ENCODE measurements at places on chromosomes 7 and 10.

- no peak for DNase-seq
Measured at GRCh38 chr7:28065721-28066285, 114.8 kb downstream of the JAZF1 start.

- no peak for DNase-seq
Measured at GRCh38 chr10:129760003-129760315, 204.1 kb downstream of the EBF3 start.

DNA sequence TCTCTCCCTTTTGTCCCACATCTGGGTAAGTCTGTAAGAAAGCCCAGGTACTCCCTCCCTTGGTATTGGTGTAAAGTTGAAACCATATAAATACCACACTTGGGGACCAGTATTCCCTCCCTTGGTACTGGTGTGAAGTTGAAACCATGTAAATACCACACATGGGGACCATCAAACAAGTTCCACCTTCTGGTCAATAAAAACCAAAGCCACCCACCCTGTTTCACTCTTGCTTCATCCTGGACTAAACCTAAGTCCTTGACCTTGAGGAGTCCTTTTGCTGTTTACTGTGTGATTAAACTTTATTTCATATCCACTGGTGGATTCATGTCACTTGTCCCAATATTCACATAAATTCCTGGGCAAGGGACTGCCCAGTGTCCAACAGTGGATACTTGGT is 8.4 kb downstream of the P4HA1 start:
- DNase-seq: no peak

GRCh38 chr10:97502916-97503315 is 4.2 kb downstream of the UBTD1 start:
- no peak for DNase-seq

DNA sequence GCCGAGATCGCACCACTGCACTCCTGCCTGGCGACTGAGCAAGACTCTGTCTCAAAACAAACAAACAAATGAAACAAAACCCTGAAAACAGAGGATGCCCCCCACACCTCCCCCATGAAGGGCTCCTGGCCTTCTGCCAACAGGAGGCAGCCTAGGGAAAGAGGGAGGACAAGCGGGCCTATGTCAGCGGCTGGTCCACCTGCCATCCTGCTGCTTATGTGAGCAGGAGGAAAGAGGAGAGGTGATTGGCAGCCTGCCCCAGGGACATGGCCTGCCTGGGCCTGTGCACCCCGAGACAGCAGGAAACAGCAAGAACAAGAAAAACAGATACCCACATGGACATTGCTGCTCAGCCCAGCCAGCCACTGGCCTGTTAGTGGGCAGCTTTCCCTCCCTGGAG is 9.1 kb upstream of the ZNF316 start:
- no peak for DNase-seq

GRCh38 chr10:45580371-45581215 is 92.0 kb downstream of the ZFAND4 start:
- peak; percentile 18 for DNase-seq

DNA sequence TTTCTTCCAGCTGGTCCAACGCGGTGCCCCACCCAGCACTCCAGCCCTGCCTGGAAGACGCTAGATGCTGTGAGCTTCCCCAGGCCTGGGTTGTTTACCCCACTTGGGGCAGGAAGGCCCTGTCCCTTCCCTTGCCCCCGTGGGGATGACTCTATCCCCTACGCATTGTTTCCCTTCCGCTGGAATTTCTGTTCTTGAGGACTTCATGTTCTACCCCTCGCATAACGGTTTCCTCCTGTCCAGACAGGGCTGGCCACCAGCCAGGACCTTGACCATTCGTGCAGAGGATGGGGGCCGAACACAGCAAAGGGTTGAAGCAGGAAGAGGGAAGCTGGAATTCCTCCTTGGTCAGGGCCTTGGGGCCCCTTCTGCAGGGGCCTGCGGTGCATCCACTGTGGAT is 14.7 kb upstream of the SERPINE1 start:
- DNase-seq: no peak

- DNase-seq: no peak
Measured at GRCh38 chr10:63286340-63286739, 153.2 kb downstream of the NRBF2 start.

DNA sequence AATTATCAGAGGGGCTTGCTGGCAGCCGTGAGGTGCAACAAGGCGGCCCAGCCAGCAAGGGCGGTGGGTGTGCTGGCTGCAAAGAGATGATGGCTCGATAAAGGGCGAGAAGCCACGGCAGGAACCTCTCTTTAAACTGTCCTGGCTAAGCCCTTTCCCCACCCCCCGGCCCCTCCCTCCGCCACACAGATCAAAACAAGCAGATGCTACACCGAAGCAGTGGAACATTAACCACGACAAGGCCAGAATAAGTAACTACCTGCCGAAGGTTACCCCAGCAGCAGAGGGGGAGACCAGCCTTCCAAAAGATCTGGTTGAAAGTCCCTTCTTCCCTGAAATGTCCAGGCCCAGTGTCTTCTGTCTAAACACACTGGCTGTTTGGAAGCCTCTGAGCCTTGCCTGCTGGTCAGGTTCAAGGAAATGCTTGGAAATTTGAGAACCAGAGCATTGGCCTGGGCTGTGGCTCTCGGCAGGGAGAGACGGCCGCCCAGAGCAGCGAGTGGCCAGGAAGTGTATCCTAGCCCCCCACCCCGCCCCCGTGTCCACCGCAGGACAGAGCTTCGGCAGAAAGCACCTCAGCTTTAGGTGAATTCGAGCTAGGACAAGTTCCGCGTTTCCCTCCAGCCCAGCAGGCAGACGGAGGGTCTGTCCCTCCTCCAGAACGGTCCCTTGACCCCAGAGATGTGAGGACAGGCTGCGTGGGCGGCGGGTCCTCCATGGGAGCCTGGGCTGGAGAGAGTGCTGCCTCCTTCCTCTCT is 2.1 kb downstream of the FAM20C start:
- DNase-seq: no peak

DNA sequence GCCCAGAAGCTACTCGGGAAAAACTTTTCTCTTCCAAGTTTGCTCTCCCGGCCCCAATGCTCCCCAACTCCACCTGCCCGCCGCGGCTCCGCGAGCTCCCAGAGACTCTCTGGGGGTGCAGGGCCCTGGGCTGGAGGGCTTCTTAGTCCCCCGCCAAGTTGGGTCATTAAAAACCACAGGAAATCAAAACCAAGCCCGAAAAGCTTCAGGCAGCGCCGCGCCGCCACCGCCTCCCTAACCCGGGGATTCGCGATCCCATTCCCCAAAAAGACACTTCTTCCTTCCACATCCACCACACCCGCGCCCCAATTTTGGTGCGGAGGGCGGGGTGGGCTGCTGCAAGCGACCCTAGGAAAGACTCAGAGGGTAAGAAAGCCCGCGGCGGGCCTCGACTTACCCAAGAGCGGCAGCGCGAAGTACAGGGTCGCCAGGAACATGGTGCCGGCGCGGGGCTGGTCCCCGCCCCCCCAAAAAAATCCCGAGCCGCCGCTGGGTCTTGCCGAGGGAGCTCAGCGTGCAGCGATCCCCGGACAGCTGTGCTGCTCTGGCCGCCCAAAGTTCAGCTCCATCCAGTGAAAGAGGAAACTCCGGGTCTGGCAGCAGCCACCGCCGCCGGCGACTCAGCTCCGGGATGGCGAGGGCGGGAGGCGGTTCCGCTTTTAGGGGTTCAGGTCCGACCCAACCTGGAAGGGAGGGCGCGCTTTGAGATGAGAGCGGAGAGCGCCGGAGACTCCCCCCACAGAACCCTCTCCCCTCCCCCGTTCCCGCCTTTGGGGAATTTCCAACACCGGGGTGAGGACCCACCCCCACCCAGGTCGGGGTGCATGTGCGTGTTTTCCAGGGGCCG is 1.2 kb downstream of the GFRA1 start:
- no peak for DNase-seq

DNA sequence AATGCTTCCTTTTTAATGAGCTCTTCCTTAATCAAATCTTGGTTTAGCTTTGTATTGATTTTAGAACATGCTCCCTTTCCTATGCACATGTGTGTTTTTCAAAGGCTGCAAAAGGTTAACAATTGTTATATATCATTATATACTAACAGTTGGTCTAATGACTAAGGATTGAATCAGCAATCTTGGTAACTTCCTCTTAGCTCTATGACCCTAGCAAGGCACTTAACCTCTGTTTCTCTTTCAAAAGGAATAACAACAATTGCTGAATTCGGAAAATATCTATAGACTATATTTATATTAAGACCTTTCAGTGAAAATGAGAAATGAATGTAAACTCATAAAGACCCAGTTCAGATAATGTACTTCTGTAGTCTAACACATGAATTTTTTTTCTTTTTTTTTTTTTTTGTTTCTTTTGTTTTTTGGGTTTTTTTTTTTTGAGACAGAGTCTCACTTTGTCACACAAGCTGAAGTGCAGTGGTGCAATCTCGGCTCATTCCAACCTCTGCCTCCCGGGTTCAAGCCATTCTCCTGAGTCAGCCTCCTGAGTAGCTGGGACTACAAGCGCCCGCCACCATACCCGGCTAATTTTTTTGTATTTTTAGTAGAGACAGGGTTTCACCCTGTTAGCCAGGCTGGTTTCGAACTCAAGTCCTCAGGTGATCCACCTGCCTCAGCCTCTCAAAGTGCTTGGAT is 48.8 kb downstream of the HOXA1 start:
- DNase-seq: no peak

DNA sequence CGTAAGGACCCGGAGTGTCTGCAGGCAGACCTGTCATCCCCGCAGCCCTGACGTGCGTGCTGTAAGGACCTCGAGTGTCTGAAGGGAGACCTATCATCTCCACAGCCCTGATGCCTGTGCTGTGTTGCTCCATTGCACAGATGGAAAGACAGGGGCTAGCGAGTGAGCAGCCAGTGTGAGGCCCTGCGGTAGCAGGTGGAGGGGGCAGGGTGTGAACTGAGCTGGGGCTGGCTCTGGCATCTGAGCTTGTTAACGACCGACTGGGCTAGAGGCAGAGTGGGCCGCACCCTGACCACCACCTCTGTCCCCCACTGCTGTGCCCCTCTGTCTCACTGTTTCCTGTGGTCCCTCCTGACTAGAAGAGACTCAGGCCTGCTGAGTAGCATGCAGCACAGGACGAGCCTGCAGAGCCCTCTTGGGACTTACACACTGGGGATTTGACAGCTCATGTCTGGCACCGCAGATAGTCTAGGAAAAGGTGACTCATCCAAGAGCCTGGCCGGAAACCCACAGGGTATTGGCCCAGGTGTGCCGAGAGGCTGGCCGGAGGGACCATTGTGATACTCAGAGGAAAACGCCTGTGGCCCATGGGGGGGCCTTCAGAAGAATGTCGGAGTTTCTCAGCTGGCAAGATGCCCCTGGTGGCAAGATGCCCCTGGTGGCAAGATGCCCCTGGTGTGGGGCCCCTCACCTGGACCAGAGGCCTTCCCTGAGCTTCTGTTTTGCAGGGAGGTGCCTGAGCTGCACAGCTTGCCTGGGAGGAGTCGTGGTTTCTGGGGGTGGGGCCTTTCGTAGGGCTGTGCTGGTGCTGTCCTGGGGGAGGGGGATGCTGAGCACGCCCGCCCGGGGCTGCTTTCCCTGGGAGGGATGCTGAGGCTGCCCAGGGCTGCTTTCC is 34.3 kb downstream of the INPP5A start:
- DNase-seq: peak; percentile 92

DNA sequence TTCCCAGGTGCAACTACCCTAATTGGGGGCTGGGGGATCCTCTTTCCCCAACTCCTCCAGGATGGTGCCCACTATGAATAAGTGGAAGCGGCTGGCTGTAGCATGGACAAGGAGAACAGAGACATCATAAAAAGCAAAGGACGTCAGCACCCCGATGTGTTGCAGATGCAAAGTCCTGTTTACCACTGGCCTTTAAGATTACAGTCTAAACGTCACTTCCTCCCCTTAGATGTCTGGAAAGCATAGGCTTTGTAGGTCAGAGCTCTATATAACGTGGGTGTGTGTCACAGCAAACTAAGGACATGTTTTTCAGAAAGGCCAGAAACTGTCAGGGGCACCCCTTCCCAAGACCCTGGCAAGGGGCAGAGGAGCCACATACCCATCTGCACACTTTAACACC is 7.9 kb downstream of the COBL start:
- no peak for DNase-seq

DNA sequence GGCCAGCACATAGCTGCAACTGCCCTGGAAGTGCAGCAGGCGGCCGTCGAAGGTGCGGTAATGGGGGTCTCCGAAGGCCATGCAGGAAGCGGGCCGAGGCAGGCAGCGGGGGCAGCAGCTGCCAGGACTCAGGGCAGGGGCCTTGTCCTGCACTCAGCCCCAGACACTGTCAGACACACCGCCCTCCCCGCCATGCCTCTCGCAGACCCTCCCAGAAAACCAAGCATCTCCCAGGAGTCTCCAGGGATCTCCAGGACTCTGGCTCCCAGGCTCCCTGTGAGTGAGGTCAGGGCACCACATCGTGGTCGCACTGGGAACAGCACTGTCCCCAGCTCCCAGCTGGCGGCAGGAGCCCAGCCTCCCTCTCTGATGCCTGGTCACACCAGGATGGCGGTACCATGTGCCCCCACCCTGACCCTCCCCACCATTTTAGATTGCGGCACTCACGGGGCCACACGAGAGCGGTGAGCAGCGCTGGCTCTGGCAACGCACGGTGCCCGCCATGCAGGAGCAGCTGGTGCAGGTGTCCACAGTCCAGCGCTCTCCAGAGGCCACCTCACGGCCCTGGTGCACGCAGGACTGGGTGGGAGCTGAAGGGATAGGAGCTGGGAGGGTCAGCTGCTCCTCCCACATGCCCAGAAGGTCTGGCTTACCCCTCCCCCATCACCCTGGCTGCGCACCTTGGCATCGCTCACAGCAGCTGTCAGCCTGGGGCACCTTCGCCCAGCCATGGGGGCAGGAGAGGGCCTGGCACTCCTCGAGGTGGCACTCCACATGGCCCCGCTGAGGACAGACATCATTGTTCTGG is 17.5 kb downstream of the ATP6V1F start:
- DNase-seq: no peak

DNA sequence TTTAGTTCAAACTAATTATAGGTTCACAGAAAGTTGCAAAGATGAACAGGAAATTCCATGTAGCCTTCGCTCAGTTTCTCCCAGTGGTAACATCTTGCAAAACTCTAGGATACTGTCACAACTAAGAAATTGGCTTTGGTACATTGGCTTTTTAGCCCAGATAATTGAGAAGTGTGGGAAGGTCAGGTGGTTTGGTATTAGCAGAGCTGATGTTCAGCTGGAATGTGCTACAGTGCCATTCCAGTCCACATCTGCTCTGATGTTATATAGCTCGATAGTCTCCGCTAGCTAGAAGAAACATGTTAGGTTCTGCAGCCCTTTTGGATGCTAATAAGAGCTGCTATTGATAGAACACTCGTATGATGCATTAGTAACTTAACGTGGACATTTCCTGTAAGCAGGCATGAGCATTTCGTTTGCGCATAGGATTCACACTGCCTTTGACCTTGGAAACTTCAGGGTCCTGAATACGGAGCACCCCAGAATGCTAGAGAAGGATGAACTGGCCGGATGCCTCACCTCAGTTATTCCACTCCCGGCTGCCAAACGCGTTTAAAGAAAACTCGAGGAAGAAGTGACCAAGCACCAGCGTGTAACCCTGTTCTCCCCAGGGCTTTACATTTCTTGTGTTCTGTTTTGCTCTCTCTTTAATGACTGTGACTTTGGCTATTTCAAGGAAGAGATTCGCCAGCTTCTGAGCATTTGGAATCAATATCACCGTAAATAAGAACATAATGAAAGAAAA is 271.4 kb downstream of the GALNT17 start:
- no peak for DNase-seq

Data from activated CD4-positive, alpha-beta T cell treated with anti-CD3 and anti-CD28 coated beads, Interleukin-10, Interleukin-2, amounts not matched to agents 100 ng/mL and 50 ng/mL, durations not matched to agents 16 hours and 8 hours (primary cell).